ENCODE measurements at places on chromosomes 6 and 20. TPM values are rescaled to one million over a fixed set of nuclear protein-coding genes. Genes with fewer than 3 reads are reported as not detected.
A peak's percentile ranks its signal among the peaks of the same experiment; 100 is the strongest.

DNA sequence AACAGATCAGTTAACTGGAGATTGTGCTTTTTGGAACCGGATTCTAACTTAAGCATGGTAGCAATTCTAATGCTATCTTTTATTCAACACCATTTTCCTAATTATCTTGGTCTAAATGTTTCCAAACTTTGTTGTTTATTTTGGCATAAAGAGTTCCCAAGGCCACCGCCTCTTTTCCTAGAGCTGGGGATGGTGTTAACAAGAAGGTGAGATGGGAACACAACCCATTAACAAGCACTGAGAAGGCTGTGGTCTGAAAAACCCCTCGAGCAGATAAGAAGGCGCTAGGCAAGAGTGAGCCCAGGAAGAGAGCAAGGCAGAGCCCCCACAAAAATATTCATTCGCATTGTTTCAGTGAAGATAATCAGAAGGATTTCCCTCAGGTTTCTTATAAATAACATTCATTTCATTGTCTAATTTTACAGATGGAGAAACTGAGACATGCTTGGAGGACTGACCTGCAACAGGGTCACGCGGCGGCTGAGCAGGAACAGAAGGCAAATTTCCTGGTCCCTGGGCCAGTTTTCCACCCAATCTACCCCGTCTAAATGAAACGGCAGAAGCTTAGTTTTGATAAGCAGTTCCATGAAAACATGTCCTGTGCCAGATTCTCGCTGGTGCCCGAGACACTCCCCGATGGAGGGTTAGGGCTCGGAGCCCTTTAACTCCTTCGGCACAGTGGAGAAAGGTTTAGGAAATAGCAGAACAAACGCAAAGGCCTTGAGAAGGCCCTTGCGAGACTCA lies 155.6 kb downstream of the FOXC1 start:
- no peak for DNase-seq

GRCh38 chr6:89050155-89050554 lies 30.4 kb upstream of the PNRC1 start:
- peak; percentile 77 for DNase-seq

DNA sequence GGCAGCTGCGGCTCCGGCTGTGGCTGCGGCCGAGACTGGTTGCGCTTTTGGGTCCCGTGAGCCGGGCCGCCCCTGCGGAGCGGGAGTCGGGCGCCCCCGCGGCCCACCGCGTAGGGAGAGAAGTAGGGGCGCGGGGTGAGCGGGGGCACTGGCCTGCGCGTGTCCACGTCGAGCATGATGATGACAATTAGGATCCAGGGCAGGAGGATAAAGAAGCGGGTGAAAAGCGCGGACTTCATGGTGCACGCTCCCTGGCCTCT lies 739 bp downstream of the B3GAT2 start:
- DNase-seq, result no peak

DNA sequence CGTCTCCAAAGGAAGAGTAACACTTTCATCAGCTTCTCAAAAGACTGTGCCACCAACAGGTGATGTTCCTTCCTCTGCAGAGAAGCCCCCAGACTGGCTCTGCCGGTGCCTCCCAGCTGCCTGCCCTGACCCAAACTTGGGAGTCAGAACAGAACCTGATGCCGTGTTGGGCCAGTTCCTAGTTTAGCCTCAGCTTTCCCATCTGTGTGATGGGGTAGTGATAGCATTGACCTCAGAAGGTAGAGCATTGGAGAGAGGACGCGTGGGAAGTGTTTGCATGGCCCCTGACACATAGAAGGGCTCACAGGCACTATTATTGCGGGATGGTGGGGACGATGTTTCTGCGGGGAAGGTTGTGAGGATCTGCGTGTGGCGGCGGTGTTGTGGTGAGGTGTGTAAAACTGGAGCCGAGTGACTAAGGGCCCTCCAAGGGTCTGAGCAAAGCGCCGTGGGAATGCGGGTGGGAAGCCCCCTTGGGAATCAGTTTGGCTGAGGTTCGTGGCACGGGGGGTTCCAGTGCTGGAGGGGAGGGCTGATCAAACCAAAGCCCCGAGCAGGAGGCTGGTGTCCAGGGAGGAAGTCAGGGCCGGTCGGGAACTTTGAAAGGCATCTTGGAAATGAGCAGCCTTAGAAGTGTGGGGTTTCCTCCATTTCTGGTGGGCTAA lies 1.7 kb downstream of the NTSR1 start:
- DNase-seq, result no peak

- DNase-seq, result no peak
Measured at GRCh38 chr6:137846772-137847313, 20.2 kb upstream of the TNFAIP3 start.

- no peak for DNase-seq
Measured at GRCh38 chr20:39778847-39779604, 816.9 kb downstream of the DHX35 start.

DNA sequence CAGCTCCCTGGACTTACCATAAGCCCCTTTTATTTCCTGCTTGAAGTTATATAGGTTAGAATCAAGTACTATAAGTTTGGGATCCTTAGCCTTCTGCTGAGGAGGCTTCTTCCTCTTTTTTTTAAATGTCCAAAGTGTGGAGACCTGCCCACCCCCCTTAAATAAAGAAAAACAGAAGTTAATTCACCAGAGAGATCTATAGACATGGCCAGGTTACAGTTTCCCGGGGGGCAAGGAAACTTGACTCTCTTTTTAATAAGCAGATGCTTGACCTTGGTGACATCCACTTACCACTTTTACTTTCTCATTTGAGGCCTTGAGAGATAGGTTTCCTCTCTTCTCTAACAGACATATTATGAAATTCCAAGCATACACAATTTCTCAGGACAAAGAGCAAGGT lies 88.3 kb downstream of the BMP2 start:
- no peak for DNase-seq

DNA sequence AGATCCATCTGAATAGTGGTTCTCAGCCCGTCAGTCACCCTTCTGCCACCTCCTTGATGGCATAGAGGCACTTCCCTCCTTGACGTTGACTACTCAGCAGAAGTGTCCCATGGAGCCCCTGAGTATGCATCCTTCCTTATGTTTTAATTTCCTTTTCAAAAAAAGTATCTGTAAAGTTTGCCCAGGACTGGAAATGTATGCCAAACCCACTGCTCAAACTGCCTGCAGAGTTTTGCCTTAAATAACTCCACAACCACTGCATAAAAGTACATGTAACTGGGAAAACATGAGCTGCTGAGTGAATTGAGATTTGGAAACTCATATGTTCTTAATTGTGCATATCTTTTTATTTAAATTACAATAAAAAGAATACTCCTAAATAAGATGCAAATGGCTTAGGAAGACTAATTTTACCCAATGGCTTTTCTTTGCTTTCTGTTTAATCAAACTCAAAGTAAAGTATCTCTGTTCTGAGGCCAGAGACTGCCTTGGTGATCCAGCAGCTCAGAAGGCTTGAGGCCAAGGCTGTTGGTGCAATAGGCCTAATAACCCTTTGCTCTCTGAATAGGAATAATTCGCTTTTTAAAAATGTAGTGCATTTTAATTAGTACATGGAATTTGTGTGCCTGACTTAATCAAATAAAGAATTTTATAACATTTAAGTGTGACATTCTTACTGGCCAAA lies 90.4 kb downstream of the FNDC1 start:
- no peak for DNase-seq

- no peak for DNase-seq
Measured at GRCh38 chr6:104527311-104527710, 332.4 kb downstream of the HACE1 start.

DNA sequence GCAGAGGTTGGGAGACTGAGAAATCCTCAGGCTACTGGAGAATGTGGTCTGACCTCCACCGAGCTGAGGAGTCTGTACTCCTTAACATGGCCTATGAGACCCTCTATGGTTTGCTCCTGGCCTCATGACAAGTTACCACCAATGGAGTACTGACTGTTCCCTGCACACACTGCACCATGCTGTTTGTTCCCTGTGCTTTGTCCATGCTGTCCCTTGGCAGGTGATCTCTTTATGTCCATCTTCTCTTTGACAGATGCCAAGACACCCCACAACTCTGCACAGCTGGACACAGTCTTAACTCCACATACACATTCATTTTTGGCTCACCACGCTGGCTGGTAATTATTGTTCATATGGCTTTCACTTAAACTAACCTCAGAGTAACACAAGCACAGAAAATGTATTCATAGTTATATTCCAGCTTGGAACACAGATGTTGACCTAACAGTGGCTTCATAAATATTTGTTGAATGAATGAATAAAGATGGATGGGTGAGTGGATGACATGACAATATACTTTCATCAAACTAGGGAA lies 258.0 kb downstream of the ATXN1 start:
- no peak for DNase-seq

GRCh38 chr6:33207552-33208090 lies 679 bp upstream of the RING1 start:
- DNase-seq, result peak; percentile 75

GRCh38 chr6:77764364-77764763 lies 111.5 kb downstream of the MEI4 start:
- no peak for DNase-seq

DNA sequence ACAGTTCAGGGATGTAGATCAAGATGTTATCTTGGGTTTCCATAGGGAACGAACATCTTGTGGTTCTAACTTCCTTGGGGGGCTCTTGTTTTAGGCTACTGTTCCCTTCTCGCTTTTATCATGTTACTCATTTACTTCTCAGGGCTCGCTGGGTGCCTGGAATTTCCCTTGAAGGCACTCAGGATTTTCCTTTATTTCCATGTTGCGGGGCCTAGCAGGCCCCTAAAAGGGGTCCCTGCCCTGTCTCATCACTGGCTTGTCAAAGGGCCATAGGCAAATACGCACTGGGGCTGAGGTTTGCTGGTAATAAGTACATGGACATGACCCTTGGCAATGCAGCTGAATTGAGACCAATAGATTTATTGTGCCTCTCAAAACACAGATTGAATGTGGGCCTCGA lies 262.3 kb downstream of the CDH4 start:
- DNase-seq, result no peak

GRCh38 chr6:27503436-27504030 lies 30.6 kb upstream of the ZNF184 start:
- no peak for DNase-seq

GRCh38 chr6:22550971-22551670 lies 18.2 kb upstream of the HDGFL1 start:
- DNase-seq, result no peak

DNA sequence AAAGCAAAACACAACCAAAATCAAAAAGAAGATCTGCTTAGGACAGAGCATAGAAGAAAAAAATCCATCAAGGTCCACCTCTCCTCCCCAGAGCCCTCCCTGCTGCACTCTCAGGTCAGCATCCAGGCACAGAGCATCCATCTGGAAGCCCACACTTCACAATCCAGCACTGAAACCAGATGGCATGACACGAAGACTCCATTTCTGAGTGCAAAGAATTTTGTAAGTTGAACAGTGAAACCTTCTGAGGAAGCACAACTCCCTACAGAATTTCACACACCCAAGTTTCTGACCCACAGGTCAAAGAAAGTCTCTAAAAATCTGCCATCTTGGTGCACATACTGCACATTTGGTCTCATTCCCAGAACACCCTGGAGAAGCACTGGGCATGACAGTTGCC lies 128.8 kb upstream of the STXBP5 start:
- no peak for DNase-seq

GRCh38 chr20:10359621-10360040 lies 74.4 kb downstream of the MKKS start:
- no peak for DNase-seq

DNA sequence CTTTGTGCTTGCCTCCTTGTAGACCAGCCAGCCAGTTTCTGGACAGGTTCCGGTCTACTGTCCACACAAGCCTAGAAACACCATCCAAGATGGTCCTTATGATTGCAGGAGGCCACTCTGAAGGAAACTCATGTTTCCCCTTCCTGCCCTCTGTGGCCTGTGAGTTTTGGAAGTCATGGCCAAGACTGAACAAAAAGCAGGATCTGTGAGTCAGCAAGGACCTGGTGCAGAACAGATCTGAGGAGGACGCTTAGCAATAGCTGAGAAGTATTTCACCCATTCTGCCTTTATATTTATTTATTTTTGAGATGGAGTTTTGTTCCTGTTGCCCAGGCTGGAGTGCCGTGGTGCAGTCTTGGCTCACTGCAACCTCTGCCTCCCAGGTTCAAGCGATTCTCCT lies 134.6 kb upstream of the EEF1E1 start:
- DNase-seq, result no peak

DNA sequence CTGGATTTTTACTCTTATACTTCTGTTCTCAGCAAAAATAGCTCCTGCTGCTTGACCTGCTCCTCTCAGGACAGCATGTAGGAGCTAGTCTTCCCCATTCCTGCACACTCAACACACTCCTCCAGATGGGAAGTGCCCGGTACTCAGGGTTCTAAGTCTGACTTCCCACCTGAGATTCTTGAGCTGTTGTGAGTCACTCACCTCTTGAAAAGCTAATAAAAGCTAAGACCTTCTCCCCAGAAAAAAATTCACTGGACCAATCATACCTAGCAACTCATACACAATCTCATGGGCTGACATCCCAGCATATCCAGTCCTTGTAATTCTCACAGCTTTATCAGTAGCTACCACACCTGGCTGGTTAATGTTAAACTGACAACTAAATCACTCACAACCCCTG lies 53.5 kb downstream of the TRPC4AP start:
- peak; percentile 63 for DNase-seq

DNA sequence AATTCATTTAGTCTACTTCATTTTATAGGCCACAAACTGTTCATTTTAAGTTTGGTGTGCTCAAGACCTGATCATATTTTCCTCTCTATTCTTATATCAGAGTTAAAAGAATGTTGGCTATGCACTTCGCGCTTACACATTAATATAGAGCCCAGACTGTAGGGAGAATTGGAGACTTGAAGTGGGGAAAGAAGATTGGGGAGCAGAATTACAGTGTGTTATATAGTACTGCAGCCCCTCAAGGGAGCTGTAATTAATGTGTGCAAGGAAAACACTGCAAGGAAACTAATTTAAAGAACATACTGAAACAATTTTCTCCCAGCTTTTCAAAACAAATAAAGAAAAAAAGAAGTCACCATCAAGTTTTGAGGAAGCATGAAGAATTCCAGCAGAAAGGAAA lies 572.7 kb upstream of the FLRT3 start:
- DNase-seq, result no peak

- no peak for DNase-seq
Measured at GRCh38 chr20:55116598-55116997, 641.2 kb downstream of the DOK5 start.

DNA sequence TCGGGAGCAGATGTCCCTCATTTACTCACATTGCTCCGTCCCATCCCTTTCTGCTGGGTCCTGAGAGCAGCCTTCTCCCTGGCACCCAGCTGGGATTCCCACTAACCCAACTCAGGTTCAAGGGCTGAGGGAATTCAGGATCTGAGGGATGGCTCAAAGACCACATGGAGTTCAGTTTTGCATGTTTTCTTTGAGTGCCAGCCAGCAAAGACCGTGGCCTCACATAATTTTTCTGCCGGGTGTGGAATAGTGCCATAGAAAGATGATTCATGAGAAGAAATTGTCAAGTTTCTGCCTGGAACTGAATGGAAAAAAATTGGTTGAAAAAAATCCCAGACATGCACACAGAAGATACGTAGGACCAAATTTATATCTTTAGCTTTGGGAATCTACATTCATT lies 168.6 kb downstream of the CD83 start:
- DNase-seq, result no peak

The PROKR2 gene
- not detected for polyA plus RNA-seq

The RBPJL gene
- not detected for polyA plus RNA-seq

The FOXQ1 gene
- 2.0 TPM for polyA plus RNA-seq

The MACROD2 gene
- polyA plus RNA-seq, result 9.2 TPM

The ULBP2 gene
- 2.6 TPM for polyA plus RNA-seq

The RAET1L gene
- not detected for polyA plus RNA-seq

Data from left lung (tissue), 14 donors.